Caudate nucleus (tissue), 63 donors: ENCODE measurements at places on chromosomes 7 and 10.

- DNase-seq = no peak
Measured at GRCh38 chr10:117972168-117972837, 74.4 kb downstream of the RAB11FIP2 start.

- DNase-seq = no peak
Measured at GRCh38 chr7:123599766-123600165, 1.9 kb upstream of the ASB15 start.

GRCh38 chr7:103101543-103101942, 26.6 kb downstream of the ARMC10 start:
- DNase-seq = no peak

DNA sequence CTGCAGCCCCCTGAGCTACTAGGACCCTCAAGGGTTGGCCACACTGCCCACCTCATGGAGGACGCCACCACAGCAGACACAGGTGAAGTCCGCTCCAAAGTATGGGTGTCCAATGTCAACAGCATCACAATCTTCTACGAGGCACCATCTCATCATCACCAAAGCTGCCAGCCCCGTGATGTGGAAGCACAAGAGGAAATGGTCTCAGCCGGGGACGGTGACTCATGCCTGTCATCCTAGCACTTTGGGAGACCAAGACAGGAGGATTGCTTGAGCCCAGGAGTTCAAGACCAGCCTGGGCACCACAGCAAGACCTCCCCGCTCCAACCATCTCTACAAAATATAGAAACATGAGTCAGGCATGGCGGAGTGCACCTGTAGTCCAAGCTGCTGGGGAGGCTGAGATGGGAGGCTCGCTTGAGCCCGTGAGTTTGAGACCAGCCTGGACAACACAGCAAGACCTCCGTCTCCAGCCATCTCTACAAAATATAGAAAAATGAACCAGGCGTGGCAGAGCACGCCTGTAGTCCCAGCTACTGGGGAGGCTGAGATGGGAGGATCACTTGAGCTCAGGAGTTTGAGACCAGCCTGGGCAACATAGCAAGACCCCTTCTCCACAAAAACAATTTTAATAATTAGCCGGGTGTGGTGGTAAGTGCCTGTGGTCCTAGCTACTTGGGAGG, 48.8 kb upstream of the MYL10 start:
- no peak for DNase-seq

GRCh38 chr7:123011766-123012369, 16.4 kb upstream of the TAS2R16 start:
- no peak for DNase-seq

- DNase-seq = no peak
Measured at GRCh38 chr10:55813451-55814170, 547.4 kb downstream of the ZWINT start.

DNA sequence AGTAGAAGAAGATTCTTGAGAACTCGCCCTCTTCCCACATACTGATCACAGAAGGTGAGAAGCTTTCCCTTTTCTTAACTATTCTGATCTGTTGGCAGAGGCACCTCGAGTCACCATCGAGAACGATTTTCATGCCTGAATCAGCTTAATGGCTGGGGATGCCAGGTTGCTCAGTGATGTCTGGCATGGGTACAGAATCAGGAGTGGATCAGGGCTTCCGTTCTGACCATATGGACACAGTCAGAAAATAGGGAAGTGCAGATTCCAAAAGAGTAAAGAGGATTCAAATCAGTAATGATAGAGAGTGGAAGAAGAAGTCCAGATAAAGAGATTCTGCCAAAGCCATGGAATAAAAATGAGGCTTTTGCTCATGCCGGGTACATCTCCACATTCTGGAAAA, 52.0 kb upstream of the GRB10 start:
- no peak for DNase-seq

DNA sequence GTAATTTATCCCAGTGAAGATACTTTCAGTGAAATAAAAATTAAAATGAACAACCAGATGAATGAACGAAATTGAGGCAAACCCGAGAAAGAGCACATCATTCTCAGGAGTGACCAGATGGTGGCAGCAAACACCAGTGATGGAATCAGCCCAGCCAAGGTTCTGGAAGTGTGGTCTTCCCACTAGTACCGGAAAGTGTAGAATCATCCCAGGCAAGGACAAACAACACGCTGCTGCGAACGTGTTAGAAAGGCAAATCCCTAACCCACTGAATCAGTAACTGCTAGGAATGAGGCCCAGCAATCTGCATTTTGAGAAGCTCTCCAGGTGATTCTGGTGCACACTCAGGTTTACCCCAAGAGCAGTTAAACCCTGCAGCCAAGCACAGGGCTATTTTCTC, 15.5 kb upstream of the SLC18A3 start:
- DNase-seq = no peak

DNA sequence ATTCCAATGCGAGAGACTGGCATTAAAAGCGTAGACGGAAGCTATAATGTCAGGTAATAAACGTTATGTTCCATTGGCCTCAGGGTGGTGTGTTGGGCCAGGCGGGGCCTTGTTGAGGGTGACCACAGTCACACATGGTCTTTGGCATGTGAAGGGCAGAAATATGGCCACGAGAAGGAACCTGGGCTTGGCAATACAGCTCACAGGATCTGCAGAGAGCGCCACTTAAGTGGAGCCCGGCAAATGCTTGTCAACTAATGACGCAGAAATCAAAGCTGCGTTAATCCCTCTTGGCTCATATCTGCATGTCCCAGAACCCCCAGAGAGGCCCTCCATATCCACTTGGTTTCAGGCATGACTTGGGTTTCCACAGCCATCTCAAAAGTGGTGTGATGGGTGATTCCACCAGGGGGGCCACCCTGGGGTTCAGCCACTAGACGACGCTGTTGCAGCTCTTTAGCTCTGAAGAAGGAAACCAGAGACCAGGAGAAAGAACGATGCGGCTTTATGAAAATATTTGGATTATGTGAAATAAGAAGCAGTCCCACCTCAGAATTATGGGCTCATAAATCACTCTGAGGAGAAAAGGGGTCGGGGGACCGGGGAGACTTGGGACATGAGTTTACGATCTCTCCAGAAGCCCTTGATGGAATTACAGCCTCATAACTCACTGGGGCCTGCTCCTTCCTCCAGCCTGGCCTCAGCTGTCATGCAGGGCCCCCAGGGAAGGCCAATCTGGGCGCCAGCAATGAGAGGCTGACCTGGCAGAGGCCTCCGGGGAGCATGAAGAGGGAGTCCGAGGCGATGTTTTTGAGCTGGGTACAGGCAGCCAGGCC, 462.5 kb downstream of the PLXNA4 start:
- no peak for DNase-seq

DNA sequence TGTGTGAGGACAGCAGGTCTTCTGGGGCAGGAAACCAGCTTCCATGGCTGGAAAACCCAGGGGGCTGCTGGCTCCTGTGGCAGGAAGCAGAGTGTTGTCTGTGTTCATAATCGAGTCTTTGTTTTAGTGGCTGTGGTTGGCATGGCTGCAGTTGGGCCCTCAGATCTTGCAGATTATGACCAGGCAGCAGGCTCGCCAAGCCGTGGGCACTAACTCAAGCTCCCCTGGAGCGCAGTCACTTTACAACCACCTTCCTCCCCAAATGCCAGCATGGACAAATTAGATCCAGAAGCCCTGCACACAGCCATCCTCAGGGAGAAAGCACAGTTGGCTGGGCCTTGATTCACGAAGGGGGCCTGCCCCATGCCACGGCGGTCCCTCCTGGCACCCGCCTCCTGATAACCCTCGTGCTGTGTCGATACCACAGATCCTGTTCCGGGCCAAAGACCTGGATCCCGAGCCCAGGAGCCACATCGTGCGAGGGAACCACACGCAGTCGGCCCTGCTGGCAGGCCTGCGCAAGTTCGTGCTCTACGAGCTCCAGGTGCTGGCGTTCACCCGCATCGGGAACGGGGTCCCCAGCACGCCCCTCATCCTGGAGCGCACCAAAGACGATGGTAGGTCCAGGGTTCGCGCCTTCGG, 552.5 kb upstream of the FOXK1 start:
- DNase-seq = no peak

DNA sequence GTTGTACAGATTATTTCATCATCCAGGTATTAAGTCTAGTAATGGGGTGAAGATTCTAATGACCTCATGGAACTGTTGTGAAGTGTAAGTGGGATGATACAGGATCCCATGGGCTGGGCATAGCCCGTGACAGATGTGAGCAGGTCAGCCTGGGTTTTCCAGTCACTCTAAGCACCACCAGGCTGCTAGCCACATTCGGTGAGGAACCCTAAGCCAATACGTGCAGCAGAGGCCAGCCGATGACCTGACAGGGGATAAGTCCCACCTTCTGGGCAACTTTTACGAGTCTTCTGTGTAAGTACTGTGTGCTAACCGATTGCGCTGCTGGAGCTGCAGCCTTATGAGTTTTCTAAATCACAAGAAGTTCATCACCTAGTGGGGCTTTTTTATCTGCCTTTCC, 7.3 kb downstream of the ZNF503 start:
- DNase-seq = no peak

GRCh38 chr10:100723180-100723579, 22.2 kb upstream of the PAX2 start:
- no peak for DNase-seq

GRCh38 chr10:53233749-53234148, 461.2 kb upstream of the MBL2 start:
- DNase-seq = no peak

DNA sequence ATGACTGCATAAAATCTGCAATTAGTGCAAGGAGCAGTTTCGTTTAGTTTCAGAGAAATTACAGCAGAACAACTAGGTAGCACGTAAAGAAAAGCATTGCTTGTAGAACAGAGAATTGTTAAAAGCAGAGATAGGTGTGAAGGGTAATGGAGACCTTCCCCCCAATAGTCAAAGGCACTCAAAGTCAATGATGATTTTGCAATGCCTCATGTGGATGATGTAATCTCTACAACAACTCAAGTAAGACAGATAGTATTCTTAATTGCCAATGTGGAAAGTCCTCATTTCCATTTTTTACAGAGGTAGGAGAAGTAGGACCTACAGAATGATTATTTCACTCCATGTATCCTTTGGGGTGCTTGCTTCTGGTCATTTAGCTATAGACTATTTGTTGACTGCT, 94.3 kb upstream of the GNAI1 start:
- DNase-seq = no peak

DNA sequence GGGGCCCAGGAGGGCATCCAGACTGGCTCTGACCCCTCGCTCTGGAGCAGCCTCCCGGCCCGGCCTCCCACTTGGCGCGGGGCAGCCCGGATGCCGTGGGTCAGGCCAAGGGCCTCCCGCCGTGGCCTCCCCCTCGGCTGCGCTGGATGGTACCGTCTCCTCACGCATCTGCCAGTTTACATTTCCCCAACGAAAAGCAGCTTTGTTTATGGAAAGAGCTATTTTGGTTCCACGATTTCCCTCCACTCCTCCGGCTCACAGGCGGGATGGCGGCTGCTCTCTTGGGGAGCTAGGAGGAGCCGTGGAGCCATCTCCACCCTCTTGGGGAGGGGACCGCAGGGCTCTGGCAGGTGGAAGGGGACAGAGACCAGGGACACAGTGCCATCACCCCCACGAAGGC, 93.2 kb upstream of the MYL10 start:
- no peak for DNase-seq

- DNase-seq = no peak
Measured at GRCh38 chr10:113522460-113522859, 30.4 kb upstream of the HABP2 start.

DNA sequence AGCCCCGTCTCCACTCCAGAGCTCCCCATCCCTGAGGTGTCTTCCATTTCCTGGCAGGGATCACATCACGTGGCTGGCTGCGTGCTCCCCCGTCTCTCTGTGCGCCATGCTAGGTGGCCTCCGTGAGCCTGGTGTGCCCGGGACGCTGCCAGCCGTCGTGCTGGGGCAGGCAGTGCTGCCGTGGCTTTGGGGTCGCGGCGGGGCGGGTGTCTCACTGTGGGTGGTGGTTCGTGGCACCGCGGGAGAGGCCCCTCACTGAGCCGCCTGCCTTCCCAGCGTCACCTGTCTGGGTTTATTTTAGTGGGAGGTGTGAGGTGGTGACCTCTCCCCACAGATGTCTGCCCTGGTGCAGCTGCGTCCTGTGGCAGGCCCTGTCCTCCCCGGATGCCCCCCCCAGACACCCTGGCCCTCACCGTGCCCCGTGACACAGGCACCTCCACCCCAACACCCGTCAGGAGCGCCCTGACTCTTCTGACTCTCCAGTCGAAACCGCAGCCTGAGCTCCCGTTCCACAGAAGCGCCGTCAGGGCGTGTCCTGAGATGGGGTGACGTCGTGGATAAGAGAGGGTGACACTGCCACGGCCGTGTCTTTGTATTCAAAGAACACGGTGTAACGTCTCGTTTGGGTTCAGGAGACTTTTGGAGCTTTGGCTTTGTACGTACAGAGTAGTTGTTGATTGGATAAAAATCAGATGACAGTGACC, 18.0 kb downstream of the GET4 start:
- DNase-seq = peak; percentile 29

GRCh38 chr10:114380060-114380459, 24.2 kb downstream of the AFAP1L2 start:
- DNase-seq = no peak

DNA sequence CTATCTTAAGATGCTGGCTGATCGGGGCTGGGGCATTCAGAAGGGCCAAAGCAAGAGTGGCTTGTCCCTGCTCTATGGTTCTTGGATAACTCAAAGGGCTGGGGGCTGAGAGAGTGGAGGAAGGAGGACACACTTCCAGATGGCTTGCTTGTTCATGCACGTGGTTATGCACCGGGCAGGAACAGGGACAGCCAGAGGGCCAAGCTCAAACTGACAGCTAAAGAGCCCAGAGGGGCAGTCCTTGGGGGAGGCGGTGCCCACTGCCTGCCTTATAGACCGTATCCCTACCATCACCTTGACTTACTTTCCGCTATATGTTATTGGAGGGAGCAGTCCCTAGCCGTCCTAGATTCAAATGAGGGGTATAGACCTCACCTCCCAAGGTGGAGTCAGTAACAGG, 192.7 kb upstream of the SVIL start:
- DNase-seq = no peak

DNA sequence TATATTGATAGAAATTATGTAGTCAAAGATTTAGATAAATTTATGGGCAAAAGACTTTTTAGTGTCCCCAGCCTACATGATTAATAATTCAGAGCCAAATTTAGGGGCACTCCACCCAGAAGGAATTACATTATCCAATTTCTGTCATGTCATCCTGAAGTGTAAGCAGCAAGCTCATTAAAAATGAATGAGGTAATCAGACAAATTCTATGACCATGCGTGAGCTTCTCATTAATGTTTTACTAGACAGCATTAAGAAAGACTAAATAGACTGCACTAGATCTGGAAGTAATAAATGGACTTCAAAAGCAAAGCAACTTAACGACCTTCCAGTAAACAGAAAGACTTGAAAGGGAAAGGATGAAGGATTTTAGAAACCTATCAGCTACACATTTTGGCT, 22.7 kb upstream of the TRUB1 start:
- no peak for DNase-seq

DNA sequence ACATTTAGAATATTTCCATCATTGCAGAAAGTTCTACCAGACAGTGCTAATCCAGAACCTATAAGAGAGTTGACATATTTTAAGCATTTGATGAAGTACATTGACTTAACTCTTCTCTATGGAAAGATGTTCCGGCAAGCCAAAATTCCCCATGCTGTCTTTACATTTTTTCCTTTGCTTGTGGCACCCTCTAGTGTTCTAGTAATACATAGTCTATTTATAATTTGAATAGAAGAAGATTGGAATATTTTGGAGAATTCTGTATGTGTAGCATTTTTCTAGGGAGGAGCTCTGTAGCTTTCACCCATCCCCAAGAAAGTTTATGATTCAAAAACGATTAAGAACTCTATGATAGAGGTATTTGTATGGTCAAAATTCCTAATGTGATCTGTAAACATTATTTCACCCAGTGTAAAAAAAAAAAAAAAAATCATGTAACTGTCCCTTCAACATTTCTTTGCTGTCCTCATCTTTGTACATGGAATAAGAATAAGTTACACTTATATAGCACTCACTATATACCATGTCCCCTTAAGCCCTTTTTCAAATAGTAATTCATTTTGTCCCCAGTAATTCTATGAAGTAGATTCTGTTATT, 33.2 kb downstream of the NRF1 start:
- DNase-seq = no peak
